NCI-H524 treated with DMSO at 0.1 percent for 48 hours (cell line): ENCODE measurements at places on chromosomes 5 and 9.

DNA sequence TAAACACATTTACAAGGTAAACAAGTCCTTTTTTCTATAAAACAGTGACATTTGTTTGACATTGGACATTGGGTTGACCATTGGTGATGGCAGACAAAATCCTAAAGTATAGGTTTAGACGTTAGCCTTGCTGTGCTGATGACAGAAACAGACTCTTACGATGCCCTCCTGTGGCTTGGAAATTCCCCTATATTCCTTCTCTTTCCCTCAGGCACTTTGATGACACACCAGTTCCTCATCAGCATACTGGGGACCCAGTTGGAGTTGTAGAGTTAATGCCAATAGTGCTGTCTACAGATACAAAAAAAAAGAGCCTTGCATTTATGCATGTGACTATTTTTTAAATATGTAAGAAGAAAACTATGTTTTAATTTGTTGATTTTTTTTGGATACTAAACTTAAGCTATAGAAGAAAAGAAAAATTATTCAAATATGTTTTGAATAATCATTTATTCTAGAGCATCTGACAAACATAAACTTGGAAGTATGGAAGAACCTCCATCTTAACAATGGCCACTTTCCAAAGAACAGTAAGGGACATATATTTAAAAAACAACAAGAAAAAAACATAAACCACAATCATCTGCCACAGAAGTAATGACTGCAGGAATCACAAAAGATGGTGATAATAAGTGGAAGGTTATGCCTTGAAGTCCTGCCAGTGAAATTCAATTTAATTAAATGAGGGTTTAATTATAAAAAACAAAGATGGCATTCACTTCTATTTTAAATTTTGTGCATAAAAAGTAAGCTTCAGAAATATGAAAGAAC is 75.6 kb upstream of the SNCAIP start:
- DNase-seq, result no peak

DNA sequence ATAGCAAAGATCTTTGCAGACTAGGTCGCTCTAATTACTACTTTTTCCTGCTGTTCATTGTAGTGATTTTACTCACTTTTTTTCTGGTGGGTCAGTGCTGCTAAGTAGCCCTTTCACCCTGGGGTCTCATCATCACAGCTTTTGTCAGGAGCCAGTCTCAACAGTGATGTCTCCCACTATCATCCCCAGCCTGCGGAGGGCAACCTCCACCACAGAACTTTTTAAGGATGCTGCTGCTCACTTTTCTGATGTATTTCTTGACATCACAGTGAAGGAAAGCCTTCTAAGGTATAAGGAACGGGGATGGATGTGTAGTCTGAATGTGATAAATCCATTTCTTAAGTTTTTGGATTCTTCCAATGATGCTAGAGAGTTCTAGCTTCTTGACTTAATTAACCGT is 242.5 kb upstream of the RIOK2 start:
- no peak for DNase-seq

GRCh38 chr9:14981291-14981950 is 71.2 kb upstream of the FREM1 start:
- DNase-seq, result no peak

DNA sequence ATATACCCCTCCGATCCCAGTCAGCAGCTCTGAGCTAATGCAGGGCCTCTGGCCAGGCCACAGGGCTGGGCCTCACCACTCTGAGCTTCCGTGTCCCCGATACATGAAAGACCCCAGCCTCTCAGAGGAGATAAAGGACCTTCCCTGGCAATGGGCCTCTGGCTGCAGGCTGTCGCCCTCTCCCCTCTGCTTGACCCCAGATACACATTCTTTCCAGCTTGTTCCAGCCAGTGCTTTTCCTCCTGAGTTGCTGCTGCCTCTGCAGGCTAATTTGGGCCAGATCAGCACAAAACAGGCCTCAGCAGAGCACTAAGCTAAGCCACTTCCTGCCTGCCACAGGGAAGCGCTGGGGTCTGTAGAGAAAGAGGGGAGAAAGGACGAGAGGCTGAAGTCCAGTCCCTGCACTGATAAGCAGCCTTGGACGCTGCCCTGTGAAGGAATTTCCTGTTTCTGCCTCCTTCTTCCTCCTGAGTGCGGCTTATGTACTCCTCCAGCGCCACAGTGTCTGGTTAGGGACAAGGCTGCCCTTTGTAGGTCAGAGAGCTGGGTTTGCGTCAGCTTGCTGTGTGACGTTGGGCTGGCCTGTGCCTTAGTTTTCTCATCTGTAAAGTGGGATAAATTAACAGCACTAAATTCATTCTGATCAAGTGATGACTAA is 73.0 kb upstream of the IL17B start:
- DNase-seq, result no peak

DNA sequence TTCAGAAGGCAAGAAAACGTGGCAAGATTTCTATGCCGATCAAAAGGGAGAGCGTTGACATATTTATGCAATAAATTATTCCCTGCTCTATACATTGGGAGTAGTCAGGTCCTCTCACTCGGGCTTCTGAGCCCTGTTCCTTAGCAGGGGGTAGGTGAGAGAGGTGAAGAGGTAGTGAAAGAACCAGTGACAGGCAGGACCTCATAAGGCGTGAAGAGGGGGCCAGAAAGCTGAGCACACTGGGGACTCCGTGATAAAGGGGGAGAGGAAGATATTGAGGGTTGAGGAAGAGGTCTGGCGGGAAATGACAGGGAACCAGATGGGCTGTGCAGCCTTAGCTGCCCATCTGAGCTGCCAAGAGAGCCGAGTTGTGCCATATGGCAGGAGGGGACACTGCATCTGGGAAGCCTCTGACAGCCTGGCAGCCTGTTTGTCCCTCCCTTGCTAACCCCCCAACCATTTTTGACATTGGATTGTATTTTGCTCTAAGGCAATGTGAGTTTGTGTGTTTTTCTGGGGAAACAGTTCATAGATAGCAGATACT is 782 bp upstream of the CDC20B start:
- peak; percentile 61 for DNase-seq

DNA sequence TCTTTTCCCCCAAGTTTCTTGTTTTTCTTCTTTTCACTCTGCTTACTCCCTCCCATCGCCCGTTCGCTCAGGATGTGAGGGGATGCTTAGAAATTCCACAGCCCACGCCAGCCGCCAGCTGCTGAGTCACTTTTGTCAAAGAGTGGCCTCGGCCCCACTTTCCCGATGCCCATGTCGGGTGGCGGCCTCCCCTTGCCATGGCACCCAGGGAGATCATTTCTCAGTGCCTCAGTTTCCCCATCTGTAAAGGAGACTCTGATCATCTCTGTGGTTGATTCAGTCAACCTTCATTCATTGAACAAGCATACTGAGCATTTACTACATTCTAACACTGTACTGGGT is 353 bp upstream of the PDGFRB start:
- no peak for DNase-seq

- DNase-seq, result no peak
These were observed 433.3 kb downstream of the SH3GL2 start for GRCh38 chr9:18012170-18012569.

DNA sequence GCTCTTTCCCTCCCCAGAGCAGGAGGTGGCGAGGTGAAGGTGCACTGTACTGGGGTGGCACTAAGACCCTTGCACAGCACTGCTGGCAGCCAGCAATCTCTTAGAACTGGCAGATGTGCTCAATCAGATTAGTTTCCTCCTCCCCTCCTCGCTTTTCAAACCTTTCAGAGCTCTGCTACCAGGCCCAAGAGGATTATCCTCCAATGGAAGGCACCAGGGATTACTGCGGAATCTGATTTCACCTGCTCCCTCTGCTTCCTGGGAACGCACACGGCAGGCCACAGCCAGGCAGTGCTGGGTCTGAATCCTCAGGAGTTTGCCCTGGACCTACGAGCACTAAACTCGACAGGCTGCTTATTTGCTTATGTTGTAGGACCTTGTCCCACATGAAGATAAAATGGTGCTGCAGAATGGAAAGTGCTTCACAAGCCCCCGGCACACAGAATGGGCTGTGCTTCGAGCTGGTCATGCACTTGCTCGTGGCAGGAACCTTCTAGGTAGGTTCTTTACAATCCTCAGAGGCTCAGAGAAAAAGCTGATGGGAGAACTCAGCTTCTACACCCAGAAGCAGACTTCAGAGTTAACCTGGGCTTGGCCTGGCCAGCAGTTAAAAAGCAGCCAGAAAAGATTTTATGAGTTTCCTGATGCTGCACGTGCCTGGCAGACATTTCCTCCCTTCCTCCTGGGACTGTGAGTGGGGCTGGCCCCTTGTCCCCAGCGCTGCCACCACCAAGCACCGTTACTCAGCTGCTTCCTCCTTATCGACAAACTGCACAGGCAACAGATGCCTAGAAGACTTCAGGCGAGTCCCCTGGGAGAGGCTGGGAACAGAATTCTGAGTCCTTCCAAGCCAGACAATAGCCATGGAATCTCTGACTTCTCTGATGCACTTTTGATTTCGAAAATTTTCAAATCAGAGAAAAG is 33.1 kb downstream of the FABP6 start:
- DNase-seq, result peak; percentile 94

GRCh38 chr9:33894316-33894715 is 77.4 kb downstream of the UBE2R2 start:
- DNase-seq, result no peak

GRCh38 chr9:136670576-136671253 is 8.0 kb downstream of the EGFL7 start:
- DNase-seq, result no peak

DNA sequence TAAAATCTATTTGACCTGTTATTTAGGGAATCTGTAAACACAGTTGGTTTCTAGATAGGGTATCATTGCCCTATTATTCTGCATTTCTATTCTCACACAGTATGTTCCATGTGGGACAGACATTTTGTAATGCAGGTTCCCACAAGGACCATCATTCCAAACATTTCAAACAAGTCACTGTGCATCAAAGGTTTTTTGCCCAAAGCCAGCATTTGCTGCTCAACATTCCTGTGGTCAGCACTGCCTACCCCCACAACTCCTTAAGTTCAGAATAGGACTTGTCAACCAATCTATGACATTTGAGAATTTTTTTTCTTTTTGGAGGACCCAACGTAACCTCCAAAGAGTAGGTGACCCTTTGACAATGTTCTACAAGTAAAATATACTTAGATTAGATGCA is 95.7 kb downstream of the LPAR1 start:
- DNase-seq, result no peak

DNA sequence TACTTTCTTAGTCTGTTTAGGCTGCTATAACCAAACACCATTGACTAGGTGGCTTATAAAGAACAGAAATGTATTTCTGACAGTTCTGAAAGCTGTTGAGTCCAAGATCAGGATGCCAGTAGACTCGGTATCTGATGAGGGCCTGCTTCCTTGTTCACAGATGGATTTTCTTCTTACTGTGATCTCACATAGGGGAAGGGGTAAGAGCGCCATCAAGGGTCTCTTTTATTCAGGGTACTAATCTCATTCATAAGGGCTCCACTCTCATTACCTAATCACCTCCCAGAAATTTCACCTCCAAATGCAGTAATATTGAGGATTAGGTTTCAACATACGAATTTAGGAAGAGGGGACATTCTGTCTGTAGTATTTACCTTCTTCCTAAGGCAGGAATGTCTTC is 384.0 kb upstream of the DMAC1 start:
- DNase-seq, result no peak

GRCh38 chr9:98097836-98098235 is 21.2 kb downstream of the TRIM14 start:
- no peak for DNase-seq

DNA sequence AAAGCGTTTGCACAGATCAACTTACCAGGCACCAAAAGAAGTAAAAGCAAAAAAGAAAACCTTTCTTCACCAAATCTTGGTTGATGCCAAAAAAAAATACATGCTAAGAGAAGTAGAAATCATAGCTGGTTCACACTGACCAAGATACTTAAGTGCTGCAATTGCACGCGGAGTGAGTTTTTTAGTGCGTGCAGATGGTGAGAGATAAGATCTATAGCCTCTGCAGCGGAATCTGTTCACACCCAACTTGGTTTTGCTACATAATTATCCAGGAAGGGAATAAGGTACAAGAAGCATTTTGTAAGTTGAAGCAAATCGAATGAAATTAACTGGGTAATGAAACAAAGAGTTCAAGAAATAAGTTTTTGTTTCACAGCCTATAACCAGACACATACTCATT is 36.4 kb upstream of the CCDC152 start:
- no peak for DNase-seq

DNA sequence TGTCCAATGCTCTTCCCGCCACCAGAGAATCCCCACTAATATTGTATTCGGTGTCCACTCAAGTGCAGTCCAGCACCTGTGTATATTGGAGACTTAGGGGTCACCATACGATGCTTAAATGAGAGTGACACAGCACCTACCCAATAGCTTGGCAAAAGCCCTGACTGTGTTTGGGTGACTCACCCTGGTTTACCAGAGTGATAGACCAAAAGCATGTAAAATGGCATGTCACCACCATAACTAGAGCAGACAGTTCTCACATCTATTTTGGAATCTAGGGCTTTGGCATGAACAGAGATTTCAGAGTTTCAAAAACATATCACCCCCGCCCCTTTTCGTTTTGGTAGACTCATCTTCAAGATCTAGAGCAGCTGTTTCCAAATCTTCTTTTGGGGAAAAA is 217.3 kb upstream of the RASEF start:
- no peak for DNase-seq

DNA sequence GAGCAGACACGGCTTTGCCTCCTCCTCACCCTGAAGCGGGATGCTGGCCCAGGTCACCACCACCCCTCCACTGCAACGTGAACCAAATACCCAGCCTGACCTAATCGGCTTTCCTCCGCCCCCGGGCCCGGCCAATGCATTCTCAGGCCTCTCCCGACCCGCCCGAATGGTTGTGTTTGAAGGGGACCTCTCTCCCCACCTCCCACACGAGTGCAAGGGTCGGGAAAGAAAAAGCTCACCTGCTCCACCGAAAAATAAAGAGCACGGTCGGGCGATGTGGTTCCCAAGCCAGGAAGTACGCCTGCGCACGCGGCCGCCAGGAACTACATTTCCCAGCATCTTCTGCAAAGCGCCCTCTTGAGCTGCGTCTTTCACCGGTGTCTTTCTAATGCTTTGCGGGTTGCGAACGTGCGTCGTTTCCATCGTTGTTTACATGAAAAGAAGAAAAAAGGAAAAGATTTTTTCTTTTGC is at the start of gene ZNF883:
Gene ZNF883, minus strand, starts transcription at position 282 of the 471 bp plus-strand sequence.
- DNase-seq, result peak; percentile 29

GRCh38 chr5:41097642-41098041 is 26.5 kb upstream of the MROH2B start:
- DNase-seq, result no peak

DNA sequence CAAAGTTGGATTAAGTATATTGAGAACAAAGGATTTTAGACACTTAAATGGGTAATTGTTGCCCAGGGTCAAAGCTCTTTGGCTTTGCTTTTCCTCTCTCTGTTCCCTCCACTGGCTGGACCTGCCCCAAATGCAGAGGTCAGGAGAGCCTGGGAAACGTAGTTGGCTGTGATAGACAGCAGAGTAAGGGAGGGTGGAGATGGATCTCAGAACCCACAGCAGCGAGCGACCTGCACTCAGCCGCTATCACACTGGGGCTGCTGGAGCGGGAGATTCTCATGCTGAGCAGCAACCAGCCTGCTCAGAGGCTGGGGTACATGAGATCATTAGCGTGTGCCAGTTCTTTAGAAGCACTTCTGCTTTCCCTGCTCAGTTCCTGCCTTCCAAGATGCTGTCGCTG is 71.8 kb upstream of the TTC23L start:
- DNase-seq, result no peak
